ENCODE measurements at places on chromosomes 2 and 18.

DNA sequence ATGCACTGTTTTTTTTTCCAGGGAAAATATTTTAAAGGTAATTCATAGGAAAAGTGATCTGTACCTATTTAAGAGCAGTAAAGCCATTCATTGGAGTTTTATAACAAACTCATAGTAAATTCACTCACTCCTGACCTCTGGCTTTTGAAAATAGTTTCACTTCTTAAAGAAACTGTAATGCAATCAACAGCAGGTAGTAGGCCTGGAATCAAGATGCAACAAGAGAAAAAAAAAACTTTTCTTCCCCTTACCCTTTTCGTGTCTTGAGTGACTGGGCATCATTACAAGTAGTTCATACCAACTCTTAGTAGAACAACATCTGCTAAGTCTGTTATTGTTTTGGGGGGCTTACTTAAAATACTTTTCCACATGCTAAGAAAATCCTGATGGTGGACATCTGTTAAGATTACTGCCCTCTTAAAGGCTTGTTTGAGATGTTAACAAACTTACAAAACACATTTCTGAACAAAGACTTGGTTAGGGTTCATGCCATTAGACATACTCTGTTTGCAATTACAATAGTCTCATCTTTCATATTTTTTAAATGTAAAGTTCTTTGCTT is 164.1 kb upstream of the FOSL2 start:
- DNase-seq = no peak

- DNase-seq = no peak
These were observed 818.8 kb downstream of the SLC4A3 start for GRCh38 chr2:220446106-220446712.

- no peak for DNase-seq
These were observed 167.5 kb downstream of the TWIST2 start for GRCh38 chr2:239015218-239015900.

DNA sequence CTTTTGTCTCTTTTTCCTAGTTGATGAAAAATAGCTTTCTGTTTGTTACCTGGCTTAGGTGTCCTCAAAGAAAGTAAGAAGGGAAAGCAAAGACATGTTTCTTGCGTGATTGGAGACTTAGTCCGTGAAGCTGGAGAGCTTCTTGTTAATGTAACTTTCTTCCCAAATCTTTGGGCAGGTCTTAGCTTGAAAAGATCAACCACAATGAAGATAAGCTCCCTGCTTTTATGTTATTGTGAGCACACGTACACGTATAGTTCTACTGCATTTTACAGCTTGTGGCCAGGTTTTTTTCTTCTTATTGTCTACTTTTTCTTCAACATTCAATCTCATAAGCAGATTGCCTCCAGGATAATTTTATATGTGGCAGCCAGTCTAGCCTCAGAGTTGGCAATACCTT is 99.8 kb downstream of the DIS3L2 start:
- no peak for DNase-seq

GRCh38 chr2:24731923-24732322 is 61.3 kb downstream of the PTRHD1 start:
- DNase-seq = no peak

- peak; percentile 67 for DNase-seq
These were observed 289.2 kb downstream of the TNS1 start for GRCh38 chr2:217713395-217714286.

DNA sequence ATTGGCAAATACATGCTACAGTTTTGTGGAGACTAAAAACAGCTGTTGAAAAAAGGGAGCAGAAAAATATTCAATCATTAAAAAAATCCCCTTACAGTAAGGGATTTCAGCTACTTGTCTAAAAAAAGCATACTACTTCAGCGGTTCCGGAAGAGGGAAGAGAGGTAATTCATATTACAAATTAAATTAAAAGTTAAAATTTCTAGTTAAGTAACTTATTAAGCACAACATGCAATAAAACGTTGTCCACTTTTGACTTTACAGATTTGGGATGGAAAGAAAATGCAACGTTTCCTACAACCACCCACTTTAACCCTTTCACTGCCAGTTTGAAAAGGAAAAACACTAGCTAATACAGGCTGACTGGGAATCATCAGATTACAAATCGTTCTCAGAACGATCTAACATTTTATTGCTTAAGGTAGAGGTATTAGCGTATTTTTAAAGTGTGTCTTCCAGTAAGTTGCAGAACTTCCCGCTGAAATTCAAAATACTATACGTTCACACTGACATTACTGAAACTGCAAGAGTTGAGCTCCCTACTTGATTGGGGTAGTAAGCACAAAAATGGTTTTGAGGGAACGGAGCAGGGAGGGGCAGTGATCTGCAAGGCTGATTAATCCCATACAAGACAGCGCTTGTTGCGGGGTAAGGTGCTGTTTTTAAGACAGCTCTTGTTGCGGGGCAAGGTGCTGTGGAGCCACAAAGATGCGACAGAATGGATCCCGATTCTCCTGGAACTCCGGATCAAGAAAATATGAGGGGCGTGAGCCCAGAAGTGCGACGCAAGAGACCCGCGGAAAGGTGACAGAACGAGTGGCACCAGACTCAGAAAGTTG is 743 bp downstream of the HADHA start:
- DNase-seq = no peak

- no peak for DNase-seq
These were observed 147.9 kb downstream of the LNPK start for GRCh38 chr2:175854129-175854528.

DNA sequence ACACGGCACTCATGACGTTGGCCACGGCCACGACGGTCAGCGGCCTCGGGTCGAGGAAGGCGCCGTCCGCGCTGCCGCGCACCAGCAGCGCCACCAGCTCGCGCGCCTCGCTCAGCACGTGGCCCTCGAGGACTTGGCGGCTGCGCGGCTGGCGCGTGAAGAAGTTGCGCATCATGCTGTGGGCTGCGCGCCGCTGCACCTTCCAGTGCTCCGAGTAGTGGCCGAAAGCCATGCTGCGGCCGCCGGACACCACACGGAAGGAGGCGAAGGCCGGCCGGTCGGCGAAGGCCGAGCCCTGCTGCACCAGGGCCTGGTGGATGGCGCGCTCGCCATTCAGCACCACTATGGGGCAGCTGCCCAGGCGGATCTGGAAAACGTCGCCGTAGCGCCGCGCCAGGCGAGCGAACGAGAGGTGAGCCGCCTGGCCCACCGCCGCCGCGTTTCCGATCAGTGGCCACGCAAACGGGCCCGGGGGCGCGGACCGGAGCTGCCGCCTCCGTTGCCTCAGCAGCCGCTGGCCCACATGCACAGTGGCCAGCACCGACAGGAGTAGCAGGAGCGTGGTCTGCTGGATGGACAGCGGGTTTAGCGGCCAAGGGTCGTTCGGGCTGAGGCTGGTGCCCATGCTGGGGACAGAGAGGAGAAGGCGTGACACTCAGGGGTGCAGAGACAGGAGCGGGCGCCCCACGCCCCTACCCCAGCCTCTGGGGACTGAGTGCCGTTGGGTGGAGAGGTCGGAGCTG is 1.0 kb downstream of the CYP1B1 start:
- DNase-seq = no peak

GRCh38 chr18:40356168-40356567 is 1598.9 kb upstream of the PIK3C3 start:
- DNase-seq = no peak

GRCh38 chr2:149828520-149829210 is 241.1 kb upstream of the MMADHC start:
- no peak for DNase-seq

- no peak for DNase-seq
These were observed 18.6 kb upstream of the NARS1 start for GRCh38 chr18:57640236-57640635.

DNA sequence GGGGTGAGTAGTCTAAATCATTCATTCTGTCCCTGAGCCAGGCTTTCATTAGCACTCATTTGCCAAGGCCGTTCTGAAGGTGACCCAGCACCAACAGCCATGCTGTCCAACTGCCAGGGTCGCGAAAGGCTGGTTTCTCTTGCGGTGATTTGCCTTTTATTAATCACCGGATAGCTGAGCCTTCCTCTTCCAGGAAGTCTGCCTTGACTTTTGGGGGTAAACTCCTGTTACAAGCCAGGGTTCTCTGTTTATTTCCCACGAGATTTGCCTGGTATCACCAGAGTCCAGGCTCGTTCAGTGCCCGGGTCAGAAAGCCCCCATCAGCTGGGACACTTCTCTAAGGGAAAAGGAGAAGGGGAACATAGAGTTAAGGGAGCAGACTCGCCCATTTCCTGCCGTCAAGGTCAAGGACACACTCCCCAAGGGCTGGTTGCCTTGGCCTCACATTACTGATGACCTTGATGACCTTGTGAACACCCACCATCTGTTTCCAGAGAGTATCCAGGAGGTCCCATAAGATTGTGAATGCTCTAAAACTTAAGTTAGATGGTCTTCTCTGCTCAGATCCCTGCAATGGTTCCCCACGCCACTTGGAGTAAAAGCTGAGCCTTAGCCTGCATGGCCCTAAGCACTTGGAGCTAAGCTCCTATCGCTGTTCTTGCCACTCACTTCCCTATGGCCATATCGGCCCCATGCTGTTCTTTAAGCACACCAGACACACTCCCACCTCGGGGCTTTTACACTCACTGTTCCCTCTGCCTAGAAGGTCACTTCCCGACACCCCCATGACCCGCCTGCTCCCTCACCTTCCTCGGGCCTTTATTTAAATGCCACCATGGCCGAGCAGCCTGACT is 118.0 kb upstream of the STPG4 start:
- DNase-seq = no peak

DNA sequence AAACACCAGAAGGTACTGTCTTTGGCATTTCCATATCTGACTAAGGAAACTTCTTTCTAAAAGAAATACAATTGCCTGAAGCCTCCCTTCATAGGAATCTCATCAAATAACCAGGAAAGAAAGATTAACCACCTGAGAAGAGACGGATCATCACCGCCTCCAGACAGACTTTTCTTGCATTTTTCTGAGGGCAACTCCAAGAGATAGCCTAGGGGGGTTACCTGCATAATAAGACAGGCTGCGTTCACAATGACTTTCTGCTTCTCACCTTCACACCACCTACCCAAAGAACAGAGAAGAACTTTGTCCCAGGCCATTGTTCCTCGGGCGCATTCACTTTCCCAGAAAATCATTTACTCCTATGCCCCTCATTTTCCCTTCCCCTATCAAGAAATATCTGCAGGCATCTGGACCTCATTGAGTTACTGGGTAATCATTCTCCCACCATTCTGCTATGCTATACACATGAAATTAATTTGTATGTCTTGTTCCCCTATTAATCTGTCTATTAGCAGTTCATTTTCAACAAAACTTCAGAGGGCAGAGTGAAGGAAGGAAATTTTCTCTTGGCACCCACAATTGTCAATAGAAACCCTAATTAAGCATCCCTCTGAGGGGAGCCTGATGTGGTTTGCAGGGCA is 8.3 kb upstream of the POMC start:
- no peak for DNase-seq

DNA sequence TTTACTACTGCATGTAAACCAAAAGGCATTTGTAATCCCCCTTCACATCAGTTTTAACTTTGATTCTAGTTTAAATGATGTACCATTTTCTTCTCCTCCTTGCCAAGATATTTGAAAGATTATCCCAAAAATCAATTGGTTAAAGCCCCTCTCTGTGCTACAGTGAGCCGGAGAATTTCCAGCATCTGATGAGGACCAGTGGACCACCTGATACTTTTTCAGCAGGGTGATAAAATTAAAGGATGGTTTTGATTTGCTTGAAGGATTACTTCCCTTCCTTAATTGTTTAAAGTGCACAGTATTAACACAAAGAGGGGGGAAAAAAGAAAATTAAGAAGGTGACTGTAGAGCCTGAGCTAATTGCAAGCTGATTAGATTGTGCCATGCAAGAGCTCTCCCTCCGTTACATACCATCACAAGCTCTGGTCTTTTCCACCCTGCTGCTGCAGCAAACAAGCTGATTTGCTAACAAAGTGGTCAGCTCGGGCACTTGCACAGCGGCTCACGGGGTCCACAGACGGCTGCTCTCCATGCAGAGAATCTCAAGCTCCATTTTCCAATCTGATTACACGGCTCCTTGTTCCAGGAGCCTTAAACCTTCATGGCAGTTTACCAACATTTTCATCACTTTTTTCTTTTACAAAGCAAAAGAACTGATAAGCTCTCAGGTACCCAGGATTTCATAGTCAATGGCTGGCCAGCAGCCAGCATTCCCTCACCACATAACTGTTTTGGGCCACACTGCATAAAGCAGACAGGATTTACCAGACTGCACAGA is 22.1 kb downstream of the FIGN start:
- DNase-seq = no peak

DNA sequence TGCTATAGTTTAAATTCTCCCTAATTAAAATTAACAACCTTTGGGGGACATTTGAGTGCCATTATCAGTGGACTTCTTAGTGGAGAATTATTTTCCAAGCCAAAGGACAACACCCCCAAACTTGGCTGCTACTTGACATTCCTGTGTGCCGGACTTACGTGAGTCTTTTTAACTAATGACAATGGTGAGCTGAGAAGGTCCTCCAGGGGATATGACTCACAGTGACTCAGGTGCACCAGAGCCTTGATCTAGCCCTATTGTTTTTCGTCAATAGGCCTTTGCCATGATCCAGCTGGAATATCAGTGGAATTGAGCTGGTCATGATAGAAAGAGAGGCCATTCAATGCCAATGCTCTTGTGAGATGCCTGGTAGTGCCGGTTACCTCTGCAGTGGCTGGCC is 118.1 kb upstream of the CXCR4 start:
- no peak for DNase-seq

- DNase-seq = no peak
These were observed 87.8 kb downstream of the LYPD1 start for GRCh38 chr2:132581991-132582738.

DNA sequence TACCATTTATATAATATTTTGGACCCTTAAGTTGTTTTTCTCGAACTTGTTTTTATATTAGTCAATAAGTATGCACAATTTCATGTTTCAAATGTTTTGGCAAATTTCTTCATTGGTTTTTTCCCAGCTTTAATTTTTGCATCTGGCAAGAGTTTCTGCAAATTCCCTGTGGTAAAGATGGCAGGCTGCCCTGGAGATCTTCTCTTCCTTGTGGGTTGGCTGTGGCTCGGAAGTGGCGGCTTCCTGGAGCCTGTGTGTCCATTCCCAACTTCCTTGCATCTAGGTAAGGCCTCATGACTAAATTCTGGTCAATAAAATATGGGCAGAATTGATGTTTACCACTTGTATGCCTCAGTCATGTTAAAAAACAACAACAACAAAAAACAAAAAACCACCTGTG is 818.6 kb downstream of the EPHA4 start:
- DNase-seq = no peak

DNA sequence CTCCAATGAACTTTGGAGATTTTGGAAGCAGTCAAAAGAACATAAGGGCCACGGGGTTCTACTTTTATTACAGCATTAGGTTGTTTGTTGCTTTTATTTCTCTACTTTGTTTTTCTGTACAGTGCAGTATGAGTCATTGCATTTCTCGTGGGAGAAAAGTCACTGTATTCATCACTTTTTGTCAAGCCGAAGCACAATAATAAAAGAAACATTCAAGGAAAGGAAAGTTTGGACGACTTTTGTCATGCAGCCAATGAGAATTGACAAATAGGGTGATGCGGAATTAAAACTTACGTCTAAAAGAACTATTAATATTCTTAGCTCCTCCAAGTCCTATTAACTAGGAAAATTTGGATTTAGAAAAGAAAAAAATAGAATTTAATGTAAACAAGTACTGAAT is 209.9 kb downstream of the TMEM182 start:
- DNase-seq = no peak
